ENCODE measurements at places on chromosomes 16 and 17.
A peak's percentile ranks its signal among the peaks of the same experiment; 100 is the strongest.

- no peak for DNase-seq
Measured at GRCh38 chr17:27217631-27218030, 76.3 kb upstream of the WSB1 start.

GRCh38 chr16:31505483-31505882 lies 2.7 kb downstream of the RUSF1 start:
- DNase-seq, result no peak

DNA sequence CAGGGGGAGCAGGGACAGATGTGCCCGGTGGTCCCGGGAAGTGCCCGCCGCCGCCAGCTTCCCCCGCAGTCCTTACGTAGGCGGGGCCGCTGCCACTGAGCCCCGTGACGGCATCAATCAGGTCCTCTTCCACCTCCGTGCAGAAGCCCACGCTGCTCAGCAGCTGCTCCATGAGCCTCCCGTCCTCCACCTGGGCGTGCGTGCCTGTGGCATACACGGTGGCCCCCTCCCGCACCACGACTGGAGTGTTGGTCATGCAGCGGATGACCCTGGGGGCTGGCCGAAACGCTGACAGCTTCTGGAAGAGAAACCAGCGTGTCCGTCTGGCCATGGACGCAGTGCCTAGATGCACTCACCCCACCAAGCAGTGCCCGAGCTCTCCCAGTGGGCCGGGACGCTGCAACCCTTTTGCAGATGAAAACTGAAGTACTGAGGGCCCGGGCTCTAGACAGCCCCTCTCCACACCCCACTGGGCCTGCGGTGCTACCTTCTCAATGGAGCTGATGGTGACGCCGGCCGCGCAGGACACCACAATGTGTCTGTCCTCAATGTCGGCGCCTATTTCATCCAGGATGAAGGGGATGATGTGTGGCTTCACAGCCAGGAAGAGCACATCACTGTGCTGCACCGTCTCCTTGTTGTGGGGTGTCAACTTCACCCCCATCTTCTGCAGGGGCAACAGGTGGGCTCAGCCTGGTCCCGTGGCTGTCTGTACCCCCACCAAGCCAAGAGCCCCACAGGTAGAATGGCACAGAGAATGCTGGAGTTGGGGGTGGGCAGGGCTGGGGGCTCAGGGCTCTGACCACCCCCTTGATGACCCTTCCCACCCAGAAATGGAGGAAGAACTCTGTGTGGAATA lies 2.0 kb downstream of the PYCR1 start:
- DNase-seq, result no peak

- peak; percentile 70 for DNase-seq
Measured at GRCh38 chr17:44069974-44070454, 521 bp upstream of the G6PC3 start.

DNA sequence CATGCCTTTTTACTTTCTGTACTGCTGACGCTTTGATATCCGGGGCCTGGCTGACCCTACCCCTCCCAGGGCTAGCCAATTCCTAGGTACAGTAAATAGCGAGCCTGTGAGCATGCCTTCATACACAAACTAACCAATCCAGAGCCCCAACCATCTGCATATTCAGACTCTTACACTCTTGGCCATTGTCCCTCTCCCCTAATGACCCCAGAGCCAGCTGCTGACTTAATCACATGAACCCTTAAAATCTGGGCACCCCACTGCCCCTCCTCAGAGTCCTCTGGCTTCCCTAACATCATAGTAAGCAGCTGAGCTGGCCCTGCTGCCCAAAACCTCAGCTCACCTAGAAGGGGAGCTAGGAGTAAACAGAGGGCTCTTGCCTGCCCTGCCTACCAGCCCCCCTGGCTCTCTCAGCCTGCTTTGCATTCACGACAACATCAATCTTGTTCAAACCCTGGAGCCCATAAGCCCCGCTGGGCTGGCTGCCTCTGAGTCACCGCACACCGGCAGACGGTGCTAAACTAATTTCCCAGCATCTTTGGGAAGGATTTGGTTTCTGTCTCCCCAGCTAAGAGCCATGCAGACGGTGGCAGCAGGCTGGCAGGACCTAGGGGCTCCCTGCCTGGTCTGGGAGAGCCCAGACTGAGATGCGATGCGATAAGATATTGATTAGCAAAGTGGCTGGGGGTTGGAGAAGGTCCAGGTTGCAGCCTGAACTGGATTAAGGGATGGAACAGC lies 63.2 kb downstream of the CLEC19A start:
- peak; percentile 77 for DNase-seq

GRCh38 chr17:36616061-36617029 lies 15.0 kb downstream of the MRM1 start:
- no peak for DNase-seq

DNA sequence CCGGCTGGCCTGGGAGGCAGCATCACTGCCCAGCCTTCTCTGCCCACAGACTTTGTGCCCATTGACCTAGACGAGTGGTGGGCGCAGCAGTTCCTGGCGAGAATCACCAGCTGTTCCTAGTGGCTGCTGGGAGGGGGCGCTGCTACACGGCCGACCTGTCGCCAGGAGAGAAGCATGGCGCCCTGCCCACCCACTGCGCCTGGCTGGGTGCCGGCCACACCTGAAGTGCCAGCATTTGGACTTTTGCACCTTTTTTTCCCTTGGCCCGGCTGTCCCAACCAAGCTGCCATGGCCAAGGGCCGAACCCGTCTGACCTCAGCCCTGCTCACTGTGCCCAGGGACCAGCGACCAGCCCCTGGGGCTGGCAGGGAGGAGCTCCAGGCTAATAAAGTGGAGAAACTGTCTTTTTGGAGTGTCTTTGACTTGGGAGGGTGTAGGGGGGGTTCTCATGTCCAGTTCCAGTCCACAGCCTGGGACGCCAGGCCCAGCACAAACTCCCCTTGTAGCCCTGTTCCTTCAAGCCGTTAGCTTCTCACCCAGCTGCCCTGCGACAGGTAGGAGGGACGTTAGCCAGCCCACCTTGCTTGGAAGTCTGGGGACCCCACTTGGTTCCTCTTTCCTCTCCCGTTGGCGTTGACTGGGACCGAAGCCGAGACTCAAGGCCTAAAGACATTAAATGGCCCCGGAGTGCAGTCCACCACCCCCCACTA lies 939 bp upstream of the WDR90 start:
- peak; percentile 71 for DNase-seq

DNA sequence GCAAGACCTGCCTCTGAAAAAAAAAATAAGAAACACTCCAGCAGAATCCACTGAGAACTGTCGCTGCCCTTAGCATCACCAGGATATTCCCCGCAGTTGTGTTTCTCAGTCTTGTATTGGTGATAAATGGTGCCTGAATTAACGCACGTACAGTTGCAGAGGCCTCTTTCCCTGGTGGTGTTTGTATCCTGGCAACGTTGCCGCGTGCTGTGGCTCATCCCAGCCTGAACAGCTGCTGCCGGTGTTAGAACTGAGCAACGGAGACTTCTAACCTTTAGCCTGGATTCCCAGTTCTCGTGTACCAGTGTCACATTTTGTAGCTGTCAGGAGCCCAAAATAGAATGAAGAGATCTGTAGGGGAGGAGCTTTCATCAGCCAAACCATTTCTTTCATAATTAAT lies 4.8 kb downstream of the MLYCD start:
- no peak for DNase-seq

GRCh38 chr16:14539631-14540030 lies 90.4 kb downstream of the PARN start:
- DNase-seq, result no peak

GRCh38 chr17:56909742-56910508 lies 3.9 kb downstream of the TRIM25 start:
- no peak for DNase-seq

DNA sequence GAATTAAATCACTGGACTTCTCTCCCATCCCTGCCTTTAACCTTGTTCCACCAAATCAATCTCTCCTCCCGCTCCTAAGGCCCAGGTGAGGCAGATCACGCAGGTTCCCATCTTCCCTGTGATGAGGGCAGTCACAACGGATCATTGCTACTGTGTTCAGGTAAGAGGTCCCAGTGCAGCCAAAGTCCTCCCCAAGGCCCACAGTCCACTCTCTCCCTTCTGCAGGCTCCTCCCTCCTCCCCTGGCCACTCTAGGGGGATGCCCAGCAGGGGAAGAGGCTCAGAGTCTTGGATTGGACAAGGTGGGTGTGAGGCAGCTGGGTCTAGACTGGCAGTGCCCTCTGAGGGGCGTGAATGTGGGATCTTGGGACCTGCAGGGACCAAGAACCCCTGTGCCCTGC lies 2.6 kb upstream of the ADGRG3 start:
- DNase-seq, result no peak

- DNase-seq, result no peak
Measured at GRCh38 chr17:80106176-80106575, 4.8 kb downstream of the GAA start.

DNA sequence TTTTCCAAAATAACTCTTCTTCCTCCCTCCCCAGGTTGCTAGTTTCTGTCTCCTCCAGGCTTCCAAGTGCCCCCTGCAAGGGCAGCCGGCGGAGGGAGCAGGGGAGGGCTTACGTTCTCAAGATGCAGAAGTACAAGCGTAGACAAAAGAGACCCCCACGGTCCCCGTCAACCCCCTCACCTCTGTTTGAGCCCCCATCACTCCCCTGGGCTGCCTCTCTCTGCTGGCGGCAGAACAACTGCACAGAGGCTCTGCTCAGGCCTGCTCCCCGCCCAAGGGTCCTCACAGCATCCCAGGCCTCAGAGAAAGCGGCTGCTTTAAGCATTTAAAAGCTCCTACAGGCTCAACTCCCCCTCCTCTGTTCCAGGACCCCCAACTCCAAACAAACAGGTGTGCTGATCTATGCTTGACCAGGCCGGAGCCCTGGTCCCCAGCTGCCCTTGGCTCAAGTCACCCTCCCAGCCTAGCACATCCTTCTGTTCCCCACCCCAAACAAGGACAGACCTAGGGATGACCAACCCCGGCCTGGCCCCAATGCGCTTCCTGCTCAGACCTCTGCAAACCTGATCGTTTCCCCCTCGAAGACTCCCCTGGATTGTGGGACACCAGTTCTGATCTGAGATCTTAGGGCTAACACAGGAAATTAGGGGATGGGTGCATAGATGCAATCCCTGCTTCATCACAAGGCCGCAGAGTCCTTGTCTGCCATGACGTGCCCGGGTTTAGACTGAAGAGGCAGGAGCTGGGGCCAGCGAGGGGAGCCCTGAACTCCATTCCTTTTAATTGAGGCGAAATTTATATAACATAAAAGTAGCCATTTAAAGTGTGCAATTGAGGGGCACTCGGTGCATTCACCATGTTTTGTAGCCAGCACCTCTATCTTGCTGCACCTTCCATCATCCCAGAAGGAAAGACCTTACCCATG lies 17.2 kb upstream of the RBFOX3 start:
- DNase-seq, result peak; percentile 24

- no peak for DNase-seq
Measured at GRCh38 chr16:68257251-68257905, 6.9 kb upstream of the SLC7A6 start.

DNA sequence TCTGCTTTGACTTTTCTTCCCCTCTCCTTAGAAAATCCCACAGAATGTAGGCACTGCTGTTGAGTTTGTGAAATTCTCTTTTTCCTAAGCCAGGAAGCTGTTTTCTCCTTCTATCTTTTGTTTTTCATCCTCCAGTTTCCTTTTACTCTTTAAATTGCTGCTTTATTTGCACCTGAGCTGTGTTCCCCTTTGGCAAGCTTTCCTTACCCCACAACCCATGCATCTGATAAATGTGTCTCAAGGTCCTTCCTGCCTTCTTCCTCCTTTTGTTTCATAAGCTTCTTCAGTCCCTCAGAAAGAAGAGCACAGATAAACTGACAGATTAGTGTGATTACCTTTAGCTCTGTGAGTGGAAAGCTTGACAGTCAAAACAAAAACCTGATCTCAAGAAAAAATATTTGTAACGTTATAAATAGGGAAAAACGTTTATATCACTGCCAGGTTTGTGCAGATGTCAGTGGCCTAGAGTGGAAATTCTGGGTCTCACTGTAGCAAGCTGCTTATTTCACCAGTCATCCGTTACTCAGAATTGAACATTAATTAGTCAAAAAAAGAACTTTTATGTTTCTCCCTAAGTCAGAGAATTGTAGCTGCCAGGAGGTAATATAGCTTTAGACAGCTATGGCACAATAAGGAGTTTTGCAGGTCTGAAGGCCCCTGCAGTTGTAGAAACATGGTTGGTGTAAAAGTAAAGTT lies 23.6 kb downstream of the GSDMB start:
- DNase-seq, result no peak

DNA sequence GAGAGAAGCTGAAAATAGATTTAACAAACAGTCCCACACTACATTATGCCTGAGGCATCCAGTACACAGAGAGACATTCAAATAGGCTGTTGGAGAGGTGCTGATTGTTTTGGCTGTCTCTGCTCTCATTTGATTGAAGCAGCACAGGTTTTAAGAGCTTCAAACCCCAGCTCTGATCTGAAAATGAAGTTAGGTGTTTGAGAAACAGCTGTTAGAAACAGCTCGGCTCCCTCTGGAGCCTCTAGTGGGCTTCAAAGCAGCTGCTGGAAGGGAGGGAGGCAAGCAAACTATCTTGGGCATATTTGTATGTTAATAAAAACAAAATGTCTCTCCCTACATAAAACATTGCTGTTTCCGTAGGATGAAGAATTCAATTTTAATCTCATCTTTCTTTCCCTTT lies 607.3 kb upstream of the GOT2 start:
- DNase-seq, result no peak

- DNase-seq, result no peak
Measured at GRCh38 chr16:87924811-87925670, 11.3 kb downstream of the CA5A start.

DNA sequence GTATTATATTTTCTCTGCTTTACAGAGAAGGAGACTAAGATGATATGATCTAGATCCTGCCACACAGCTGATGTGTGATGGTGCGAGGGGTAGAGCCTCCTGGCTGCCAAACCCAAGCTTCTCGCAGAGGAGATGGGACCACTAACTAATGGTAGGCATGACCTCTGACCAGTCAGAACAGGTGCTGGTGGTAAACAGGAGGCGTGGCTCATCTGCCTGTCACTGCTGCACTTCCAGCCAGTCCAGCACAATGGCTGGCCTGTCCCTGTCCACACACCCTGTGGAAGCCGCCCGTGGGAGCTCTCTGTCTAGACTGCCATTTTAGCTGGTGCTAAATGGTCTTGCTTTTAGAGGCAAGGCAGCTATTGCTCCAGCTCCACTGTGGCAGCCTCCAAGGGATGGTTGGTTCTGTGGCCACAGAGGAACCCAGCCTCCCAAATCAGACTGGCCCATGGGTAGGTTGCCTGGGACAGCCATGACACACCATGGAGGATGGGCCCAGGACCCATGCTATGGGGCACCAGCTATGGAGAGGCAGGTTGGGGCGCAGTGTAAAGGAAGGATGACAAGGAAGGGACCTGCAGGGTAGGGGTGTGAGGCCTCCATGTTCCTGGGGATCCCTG lies 86.7 kb downstream of the KSR1 start:
- DNase-seq, result no peak

Measured in H9 (cell line).